ENCODE measurements at places on chromosomes 16 and 17.
A peak's percentile ranks its signal among the peaks of the same experiment; 100 is the strongest.

GRCh38 chr17:72380120-72380519, 259.3 kb downstream of the SOX9 start:
- H3K27ac ChIP-seq = no peak overlapping the region
- peaks cover 2% of the 10 kb centered on the region for H3K36me3 ChIP-seq
- no peak overlapping the region for H3K4me3 ChIP-seq
- H3K4me1 ChIP-seq = no peaks in the 10 kb centered on the region
- DNase-seq = no peak

GRCh38 chr17:55587608-55588139, 76.4 kb upstream of the SMIM36 start:
- no peaks in the 10 kb centered on the region for H3K27me3 ChIP-seq
- H3K36me3 ChIP-seq = no peaks in the 10 kb centered on the region
- H3K4me3 ChIP-seq = no peak overlapping the region
- H3K4me1 ChIP-seq = no peaks in the 10 kb centered on the region

GRCh38 chr16:20865420-20866131, 34.6 kb downstream of the DCUN1D3 start:
- peaks cover 42% of the 10 kb centered on the region for H3K4me1 ChIP-seq
- no peaks in the 10 kb centered on the region for H3K27me3 ChIP-seq
- no peak overlapping the region for H3K27ac ChIP-seq
- DNase-seq = no peak
- H3K4me3 ChIP-seq = no peak overlapping the region
- peaks cover 9% of the 10 kb centered on the region for H3K36me3 ChIP-seq

- H3K4me3 ChIP-seq = peak overlapping the region; percentile 56
- peak overlapping the region; percentile 95 for H3K27ac ChIP-seq
- H3K4me1 ChIP-seq = peaks cover 56% of the 10 kb centered on the region
- no peak for DNase-seq
Measured at GRCh38 chr16:81818568-81818896, 39.4 kb downstream of the PLCG2 start.

DNA sequence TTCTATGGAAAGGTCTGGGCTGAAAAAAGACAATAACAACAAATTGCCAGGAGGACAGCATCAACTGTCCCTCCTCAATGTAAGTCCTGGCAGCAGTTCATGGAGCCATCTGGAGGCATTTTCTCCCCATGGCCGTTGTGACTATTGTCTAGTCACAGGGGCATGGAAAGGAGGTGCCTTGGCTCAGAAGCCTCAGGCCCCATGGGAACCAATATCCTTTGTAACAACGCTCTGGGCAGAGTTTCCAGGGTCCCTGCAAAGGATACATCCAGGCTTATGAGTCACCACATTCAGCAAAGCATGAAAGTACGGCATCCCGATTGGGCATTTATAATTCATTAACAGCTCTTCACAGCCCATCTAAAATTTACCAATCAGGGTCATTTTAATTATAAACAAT, 85.2 kb downstream of the GLG1 start:
- H3K4me1 ChIP-seq = peaks cover 20% of the 10 kb centered on the region
- DNase-seq = no peak
- H3K27ac ChIP-seq = peak overlapping the region; percentile 6
- H3K4me3 ChIP-seq = no peak overlapping the region
- peaks cover 5% of the 10 kb centered on the region for H3K36me3 ChIP-seq
- H3K27me3 ChIP-seq = no peaks in the 10 kb centered on the region

GRCh38 chr16:1453316-1453715, 9.0 kb upstream of the CCDC154 start:
- H3K36me3 ChIP-seq = peaks cover 11% of the 10 kb centered on the region
- no peak overlapping the region for H3K4me3 ChIP-seq
- no peak overlapping the region for H3K27ac ChIP-seq
- no peaks in the 10 kb centered on the region for H3K4me1 ChIP-seq
- DNase-seq = no peak

DNA sequence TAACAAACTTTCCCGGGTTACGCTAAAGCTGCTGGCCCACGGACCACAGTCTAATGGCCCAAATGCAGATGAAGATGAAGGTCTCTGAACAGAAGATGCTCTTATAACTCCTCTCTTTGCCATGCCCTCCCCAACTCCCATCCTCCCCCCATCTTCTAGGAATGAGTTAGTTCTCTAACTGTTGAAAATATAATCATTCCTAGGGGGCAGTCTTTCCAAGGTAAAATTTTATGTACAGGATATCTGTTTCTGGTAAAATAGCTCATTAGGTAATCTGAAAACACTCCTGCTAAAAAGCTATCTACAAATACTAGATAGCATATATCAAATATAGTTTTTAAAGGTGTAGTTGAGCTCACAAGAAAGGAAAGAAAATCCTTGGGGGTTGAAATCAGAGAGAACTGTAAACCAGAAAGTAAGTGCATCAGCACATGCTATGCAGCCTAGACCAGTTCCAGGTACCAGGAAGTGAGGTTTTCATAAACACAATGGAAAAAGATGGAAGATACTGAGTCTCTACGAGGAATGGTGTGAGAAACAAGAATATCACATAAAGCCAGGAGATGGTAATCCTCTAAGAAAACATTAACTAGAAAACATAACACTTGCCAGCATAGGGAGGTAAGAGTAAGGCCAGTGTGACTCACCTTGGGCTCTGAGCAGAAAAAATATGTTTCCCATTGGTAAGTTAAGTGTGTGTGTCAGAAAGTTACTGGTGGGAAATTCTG, 38.1 kb downstream of the CMC2 start:
- H3K27ac ChIP-seq = peak overlapping the region; percentile 35
- H3K27me3 ChIP-seq = no peaks in the 10 kb centered on the region
- DNase-seq = no peak
- H3K36me3 ChIP-seq = no peaks in the 10 kb centered on the region
- no peak overlapping the region for H3K4me3 ChIP-seq

Data from central memory CD8-positive, alpha-beta T cell (primary cell).